ENCODE measurements at places on chromosomes 12 and 14. TPM values are rescaled to one million over a fixed set of nuclear protein-coding genes. Genes with fewer than 3 reads are reported as not detected.

Gene PTPN6
- 224 TPM for total RNA-seq

DNA sequence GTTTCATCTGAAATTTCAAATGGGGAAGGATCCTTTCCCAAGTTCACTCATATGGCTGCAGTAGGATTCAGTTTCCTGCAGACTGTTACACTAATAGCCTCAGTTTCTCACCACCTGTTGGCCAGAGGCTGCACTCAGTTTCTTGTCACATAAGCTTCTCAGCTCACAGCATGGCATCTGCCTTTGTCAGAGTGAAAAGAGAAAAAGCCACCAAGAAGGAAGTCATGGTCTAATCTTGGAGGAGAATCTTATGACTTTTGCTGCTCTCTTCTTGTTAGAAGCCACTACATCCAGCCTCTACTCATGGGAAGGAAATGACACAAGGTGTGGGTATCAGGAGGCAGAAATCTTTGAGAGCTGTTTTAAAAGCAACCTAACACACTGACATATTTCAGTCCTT is 39.4 kb upstream of the BTG1 start:
- no peaks in the 10 kb centered on the region for H3K36me3 ChIP-seq
- DNase-seq, result peak; percentile 66
- H3K4me3 ChIP-seq, result no peak overlapping the region
- H3K27ac ChIP-seq, result peak overlapping the region; percentile 50
- no peaks in the 10 kb centered on the region for H3K27me3 ChIP-seq

DNA sequence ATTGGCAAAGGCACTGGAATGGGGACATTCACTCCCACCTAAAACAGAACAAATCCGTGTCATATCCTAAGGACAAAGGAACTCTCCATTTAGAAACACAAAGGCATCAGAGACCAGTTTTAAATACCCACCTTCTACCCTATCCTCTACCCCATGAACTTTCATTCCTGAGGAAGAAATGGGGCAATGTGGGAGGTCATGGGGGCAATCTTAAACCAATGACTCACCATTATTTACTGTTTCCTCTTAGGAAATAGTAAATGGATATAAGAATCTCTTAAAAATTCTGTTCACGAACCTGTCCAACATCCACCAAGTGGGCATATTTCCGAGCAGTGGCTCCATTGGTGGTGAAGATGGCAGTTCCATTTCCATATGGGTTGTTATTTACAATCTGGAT is 19.4 kb downstream of the ALDH6A1 start:
- H3K27ac ChIP-seq, result no peak overlapping the region
- H3K27me3 ChIP-seq, result no peaks in the 10 kb centered on the region
- no peaks in the 10 kb centered on the region for H3K4me1 ChIP-seq
- no peak for DNase-seq

GRCh38 chr14:34170882-34171281 is 220.0 kb upstream of the EGLN3 start:
- peaks cover 2% of the 10 kb centered on the region for H3K27me3 ChIP-seq
- no peaks in the 10 kb centered on the region for H3K4me1 ChIP-seq
- DNase-seq, result no peak
- H3K4me3 ChIP-seq, result no peak overlapping the region
- H3K27ac ChIP-seq, result no peak overlapping the region

Gene PLEKHD1
- 0.40 TPM for total RNA-seq

- no peaks in the 10 kb centered on the region for H3K27me3 ChIP-seq
- no peaks in the 10 kb centered on the region for H3K36me3 ChIP-seq
- H3K4me3 ChIP-seq, result no peak overlapping the region
- H3K4me1 ChIP-seq, result no peaks in the 10 kb centered on the region
- H3K27ac ChIP-seq, result no peak overlapping the region
Measured at GRCh38 chr12:92619730-92620684, 82.8 kb upstream of the PLEKHG7 start.

DNA sequence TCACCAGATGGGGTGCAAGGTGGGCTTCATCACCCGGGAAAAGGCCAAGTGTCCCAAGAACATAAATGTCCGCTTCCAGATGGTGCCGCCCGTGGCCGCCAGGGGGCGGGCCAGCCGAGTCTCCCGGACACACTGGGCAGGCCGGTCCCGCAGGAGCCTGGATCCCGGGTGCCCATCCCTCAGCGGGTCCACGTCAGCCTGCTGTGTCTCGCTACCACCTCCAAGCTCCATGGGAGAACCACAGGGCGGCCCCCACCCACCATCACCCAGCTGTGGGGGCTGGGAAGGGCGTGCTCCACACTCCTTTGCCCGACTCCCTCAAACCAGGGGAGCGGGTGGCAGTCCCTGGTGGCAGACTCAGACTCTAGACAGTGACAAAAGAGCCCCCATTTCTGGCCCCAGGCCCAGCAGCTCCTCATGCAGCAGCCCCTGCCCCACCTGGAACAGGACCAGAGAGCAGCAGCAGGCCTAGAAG is 22.0 kb upstream of the NUDT14 start:
- no peaks in the 10 kb centered on the region for H3K36me3 ChIP-seq
- peak; percentile 41 for DNase-seq
- H3K4me3 ChIP-seq, result no peak overlapping the region
- H3K27me3 ChIP-seq, result peaks cover 1% of the 10 kb centered on the region
- no peak overlapping the region for H3K27ac ChIP-seq
- peaks cover 17% of the 10 kb centered on the region for H3K4me1 ChIP-seq

- no peak overlapping the region for H3K27ac ChIP-seq
- no peak overlapping the region for H3K4me3 ChIP-seq
- DNase-seq, result no peak
- peaks cover 2% of the 10 kb centered on the region for H3K4me1 ChIP-seq
- H3K36me3 ChIP-seq, result no peaks in the 10 kb centered on the region
Measured at GRCh38 chr12:21696625-21697024, 39.0 kb upstream of the LDHB start.

GRCh38 chr14:36069535-36069900 is 107.0 kb downstream of the PTCSC3 start:
- peaks cover 5% of the 10 kb centered on the region for H3K27me3 ChIP-seq
- H3K4me3 ChIP-seq, result no peak overlapping the region
- no peak for DNase-seq
- H3K4me1 ChIP-seq, result no peaks in the 10 kb centered on the region
- no peaks in the 10 kb centered on the region for H3K36me3 ChIP-seq
